ENCODE measurements at places on chromosomes 16 and 17.

- no peak for DNase-seq
These were observed 54.6 kb downstream of the BMERB1 start for GRCh38 chr16:15489016-15489415.

DNA sequence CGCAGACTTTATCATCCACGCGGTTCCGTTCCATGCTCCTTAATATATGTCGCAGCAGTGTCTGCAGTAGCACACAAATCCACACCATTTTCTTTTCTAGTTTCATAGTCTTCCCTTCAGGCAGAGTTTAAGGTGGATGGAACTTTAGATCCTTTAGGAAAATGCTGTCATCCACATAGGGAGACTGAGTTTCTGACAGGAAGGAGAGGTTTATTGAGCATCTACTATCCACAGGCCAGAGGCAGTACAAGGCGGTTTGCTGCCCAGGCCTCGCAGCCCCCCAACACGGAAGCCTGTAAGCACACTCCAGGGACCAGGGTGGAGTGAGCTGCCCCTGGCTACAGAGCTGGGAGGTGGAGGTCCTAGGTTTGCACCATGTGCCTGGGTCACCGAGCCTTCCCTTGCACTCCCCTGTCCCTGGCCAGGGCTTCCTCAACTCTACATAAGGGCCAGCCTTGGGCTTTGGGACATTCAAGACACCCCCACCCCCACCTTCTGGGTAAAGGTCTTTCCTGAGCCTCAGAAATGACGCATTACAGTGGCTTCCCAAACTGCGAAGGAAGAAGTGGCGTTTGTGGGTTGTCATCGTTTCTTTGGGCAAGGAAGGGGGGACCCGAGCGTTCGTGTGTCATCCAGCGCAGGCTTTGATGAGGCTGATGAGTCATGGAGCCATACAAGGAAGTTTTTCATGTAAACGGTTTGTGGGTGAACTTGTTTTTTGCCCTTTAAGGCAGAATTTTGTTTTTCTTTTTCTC is 146.5 kb upstream of the PLCG2 start:
- DNase-seq, result peak; percentile 98

- peak; percentile 84 for DNase-seq
These were observed 115.4 kb downstream of the SALL1 start for GRCh38 chr16:51035711-51036110.

- DNase-seq, result no peak
These were observed 78.9 kb downstream of the ABCC6 start for GRCh38 chr16:16144416-16144815.

DNA sequence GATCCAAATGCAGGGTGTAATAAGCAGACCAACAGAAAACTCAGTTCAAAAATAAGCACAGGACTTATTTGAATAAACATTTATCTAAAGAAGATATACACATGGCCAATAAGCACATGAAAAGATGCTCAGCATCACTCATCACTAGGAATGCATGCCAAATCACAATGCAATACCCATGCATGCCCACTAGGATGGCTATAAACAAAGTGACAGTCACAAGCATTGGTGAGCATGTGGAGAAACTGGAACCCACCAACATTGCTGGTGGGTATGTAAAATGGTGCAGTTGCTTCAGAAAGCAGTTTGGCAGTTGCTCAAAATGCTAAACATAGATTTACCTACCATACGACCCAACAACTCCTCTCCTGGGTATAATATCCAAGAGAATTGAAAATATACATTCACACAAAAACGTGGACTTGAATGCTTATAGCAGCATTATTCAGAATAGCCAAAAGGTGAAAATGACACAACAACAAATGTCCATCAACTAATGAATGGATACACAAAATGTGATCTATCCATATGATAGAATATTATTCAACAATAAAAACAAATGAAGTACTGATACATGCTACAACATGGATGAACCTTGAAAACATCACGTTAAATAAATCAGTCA is 20.1 kb downstream of the UBE2O start:
- DNase-seq, result peak; percentile 32

DNA sequence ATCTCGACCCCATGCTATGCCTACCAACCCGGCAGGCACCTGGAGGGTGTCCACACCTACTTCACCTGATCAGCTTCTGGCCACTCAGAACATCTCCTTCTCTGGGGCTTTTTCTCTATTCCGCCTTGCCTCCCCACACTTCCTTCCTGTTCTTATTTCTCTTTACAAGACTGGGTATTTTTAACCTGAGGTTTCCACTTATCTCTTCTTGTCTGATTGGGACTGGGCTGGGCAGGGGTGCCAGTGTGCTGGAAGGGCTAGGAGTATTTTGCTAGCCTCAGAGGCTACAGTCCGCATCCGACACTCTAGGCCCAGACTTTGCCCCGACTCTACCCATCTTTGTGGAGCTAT is 26.2 kb upstream of the ZNF652 start:
- DNase-seq, result no peak

- no peak for DNase-seq
These were observed 78.6 kb upstream of the CDH5 start for GRCh38 chr16:66287926-66288325.

GRCh38 chr16:28164140-28164539 is 47.6 kb downstream of the XPO6 start:
- DNase-seq, result peak; percentile 52

GRCh38 chr16:35562919-35563318 is 2103.5 kb downstream of the TP53TG3F start:
- DNase-seq, result no peak

DNA sequence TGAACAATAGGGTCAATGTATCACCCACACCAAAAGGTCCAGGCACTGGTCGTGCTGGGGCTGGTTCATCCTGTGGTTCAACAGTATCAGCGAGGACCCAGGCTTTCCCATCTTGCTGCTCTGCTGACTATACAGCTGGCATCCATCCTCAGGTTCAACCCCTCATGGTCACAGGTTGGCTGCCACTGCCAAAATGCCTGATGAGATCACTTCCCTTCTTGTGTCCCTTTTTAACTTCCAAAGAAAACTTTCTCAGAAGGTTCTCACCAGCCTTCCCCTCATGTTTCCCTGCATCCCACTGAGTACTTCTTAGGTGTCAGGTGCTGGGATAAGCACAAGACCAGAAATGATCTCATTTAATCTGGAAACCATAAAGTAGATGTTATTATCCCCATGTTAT is 25.7 kb downstream of the CLEC16A start:
- no peak for DNase-seq

GRCh38 chr16:69481901-69482341 is 57.5 kb downstream of the CYB5B start:
- no peak for DNase-seq

- peak; percentile 87 for DNase-seq
These were observed 115.2 kb downstream of the COPRS start for GRCh38 chr17:31743797-31744196.

DNA sequence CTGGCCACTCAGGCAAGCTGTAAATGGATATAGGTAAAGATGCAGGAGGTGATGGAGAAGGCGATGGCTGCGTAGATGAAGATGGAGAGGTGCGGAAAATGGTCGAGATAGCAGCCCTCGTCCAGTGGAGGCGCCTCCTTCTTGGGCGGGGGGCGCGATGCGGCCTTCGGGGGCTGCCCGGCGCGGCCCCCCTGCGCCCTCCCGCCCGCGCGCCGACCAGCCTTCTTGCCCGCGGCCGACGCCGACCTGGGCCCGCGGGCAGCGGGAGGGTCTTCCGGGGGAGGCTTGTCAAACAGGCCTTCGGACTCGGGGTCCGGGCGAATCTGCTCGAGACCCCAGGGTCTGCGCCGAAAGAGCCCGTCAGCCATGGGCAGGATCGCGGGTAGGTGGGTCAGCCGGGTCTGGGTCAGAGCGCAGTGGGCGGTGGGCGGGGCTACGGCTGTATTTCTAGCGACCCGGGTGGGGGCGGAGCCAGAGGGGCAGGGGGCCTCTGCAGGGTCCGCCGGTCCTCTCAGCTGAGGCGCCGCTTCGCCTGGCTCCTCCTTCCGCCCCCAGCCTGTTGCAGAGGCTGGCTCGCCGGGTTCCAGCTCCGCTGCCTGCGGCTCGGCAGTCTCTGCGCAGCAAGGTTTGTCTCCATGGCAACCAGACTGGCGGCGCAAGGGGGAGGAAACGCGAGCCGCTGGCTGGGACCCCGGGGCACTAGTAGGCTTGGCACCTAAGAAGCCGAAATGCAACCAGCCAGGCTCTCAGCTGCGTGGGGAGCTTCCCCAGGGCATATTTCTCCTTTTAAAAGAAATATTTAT is 14.4 kb downstream of the MIS12 start:
- peak; percentile 76 for DNase-seq

- peak; percentile 72 for DNase-seq
These were observed 5.5 kb upstream of the SLC25A35 start for GRCh38 chr17:8300627-8301242.

DNA sequence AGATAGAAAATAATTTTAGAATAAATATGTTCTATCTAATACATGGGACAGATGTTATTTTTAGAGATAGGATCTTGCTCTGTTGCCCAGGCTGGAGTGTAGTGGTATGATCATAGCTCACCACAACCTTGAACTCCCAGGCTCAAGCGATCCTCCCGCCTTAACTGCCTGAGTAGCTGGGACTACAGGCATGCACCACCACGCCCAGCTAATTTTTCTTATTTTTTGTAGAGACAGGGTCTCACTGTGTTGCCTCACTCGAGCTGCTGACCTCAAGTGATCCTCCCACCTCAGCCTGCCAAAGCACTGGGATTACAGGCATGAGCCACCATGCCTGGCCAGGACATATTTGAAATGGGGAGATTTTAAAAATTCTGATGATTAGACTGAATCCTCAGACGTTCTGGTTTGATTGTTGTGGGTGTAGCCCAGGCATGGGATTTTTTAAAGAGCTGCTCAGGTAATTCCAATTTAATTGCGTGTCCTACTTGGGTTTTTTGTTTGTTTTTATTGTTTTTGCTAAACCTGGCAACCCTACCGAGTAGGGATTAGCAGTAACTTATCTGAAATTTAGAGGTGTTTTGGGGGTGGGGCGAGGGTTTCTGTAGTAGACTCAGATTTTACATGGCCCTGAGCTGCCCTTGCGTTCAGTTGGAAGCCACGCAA is 142.9 kb downstream of the RAB11FIP4 start:
- peak; percentile 27 for DNase-seq

GRCh38 chr17:54153423-54153822 is 330.7 kb downstream of the KIF2B start:
- no peak for DNase-seq

GRCh38 chr17:57966246-57966645 is 11.0 kb upstream of the CUEDC1 start:
- DNase-seq, result no peak

GRCh38 chr17:51088287-51088686 is 32.4 kb downstream of the SPAG9 start:
- DNase-seq, result no peak

DNA sequence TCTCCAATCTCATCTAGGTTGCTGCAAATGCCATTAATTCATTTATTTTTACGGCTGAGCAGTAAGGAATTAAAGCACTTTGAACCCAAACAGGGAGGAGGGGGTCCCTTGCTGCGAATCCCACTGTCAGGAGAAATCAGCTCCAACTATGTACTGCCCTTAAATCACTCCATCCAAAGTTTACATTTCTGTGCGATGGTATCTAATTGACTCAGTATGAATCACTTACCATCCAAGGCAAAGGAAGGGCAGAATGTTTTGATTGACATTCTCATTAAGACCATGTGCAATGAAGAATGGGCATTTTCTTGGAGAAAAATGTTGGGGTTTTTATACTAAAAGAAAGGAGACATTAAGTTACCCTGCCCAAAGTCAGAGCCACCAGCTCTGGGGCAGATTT is 47.7 kb upstream of the XYLT1 start:
- no peak for DNase-seq

DNA sequence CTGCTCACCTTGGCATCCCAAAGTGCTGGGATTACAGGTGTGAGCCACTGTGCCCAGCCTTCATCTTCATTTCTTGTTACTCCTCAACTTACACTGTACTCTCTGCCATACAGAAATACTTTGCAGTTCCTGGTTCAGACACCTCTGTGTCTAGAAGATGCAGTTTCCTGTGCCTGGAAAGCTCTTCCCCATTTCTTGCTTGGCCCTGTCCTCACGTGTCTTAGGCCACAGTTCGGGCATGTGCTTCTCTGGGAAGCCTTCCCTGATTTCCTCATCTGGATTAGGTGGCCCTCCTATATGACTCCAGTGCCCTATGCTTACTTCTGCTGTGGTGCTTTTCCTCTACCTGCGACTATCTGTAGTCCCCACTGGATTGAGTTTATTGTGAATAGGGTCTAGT is 26.5 kb upstream of the CDR2 start:
- peak; percentile 6 for DNase-seq

- peak; percentile 98 for DNase-seq
These were observed 32.9 kb downstream of the BAHCC1 start for GRCh38 chr17:81428121-81428515.

DNA sequence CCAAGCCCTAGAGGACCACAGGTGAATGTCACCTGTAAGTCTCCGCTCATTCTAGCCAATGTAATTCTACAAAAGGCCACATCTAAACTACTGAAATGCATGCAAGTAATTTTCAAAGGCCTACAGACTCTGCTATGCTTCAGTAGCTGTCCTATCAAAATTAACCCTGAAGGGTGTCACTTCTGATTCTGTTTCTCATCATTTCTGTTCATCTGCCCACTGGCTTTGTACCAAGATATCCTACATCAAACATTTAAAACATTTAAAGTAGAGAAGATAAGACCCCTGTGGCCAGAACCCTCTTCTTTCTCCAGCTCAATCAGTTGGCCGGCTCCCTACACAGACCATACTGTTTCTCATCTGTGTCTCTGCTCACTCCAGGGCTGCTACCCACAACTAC is 21.5 kb downstream of the PHF12 start:
- DNase-seq, result no peak

- DNase-seq, result no peak
These were observed 3.7 kb downstream of the NCOR1 start for GRCh38 chr17:16211590-16211989.

DNA sequence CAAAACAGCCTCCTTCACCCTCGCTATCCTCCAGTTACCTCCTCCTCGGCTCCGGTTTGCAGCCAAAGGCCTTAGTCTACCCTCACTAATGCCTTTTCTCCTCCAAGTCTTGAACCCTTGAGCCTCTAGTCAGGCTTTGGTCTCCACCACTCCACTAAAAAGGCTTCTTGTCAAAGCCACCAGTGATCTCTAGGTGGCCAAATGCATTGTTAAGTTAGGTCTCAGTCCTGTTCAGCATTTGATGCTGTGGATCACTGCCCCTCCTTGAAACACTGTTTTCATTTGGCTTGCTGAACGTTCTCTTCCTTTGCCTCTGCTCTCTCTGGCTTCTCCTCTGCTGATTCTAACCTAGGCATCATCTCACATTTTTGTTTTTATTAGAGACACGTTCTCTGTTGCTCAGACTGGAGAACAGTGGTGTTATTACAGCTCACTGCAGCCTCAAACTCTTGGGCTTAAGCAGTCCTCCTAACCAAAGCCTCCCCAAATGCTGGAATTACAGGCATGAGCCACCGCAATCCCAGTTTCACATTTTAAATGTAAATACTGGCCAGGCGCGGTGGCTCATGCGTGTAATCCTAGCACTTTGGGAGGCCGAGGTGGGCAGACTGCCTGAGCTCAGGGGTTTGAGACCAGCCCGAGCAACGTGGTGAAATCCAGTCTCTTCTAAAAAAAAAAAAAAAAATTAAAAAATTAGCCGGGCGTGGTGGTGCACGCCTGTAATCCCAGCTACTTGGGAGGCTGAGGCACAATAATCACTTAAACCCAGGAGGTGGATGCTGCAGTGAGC is 1.1 kb downstream of the SGF29 start:
- no peak for DNase-seq
